ENCODE measurements at places on chromosomes 16 and 17.

- ATAC-seq, result no peak
Measured at GRCh38 chr17:40849723-40850122, 17.3 kb downstream of the KRT12 start.

- no peak for ATAC-seq
Measured at GRCh38 chr17:45022655-45023339, 28.6 kb downstream of the DCAKD start.

DNA sequence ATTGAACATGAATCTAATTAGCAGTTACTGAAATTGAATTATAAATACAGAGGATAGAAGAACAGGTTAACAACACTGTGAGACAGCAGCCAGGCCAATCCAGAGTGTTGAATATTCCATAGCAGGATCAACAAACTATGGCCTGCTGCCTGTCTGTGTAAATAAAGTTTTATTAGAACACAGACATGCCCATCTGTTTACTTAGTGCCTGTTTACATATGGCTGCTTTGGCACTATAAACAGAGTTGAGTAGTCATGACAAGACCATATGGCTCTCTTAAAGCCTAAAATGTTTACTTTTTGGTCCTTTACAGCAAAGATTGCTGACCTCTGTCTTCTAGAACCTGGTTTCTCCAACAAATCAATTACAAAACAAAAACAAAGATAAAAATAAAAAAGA lies 115.4 kb upstream of the CDC42EP4 start:
- no peak for ATAC-seq

DNA sequence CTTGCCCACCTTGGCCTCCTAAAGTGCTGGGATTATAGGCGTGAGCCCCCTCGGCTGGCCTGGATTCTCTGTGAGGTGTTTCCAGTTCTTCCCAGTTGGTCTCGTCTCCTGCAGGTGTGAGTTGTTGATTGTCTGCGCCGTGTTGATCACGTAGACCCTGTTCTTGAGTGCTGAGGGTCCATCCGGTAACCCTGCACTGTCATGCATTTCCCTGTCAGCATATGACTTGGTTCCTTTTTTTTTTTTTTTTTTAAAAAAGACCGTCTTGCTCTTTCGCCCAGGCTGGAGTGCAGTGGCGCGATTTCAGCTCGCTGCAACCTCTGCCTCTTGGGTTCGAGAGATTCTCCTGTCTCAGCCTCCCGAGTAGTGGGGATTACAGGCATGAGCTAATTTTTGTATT lies 17.3 kb downstream of the MGRN1 start:
- ATAC-seq, result no peak

- no peak for ATAC-seq
Measured at GRCh38 chr16:88777471-88778270, 7.3 kb downstream of the PIEZO1 start.

GRCh38 chr17:7816926-7817642 lies 16.9 kb upstream of the KDM6B start:
- no peak for ATAC-seq

- no peak for ATAC-seq
Measured at GRCh38 chr17:32709562-32709961, 167.4 kb downstream of the MYO1D start.

- ATAC-seq, result no peak
Measured at GRCh38 chr16:54080524-54081008, 206.0 kb downstream of the IRX3 start.

- no peak for ATAC-seq
Measured at GRCh38 chr16:68445458-68445857, 2.9 kb downstream of the SMPD3 start.

- no peak for ATAC-seq
Measured at GRCh38 chr17:64378890-64379354, 11.7 kb downstream of the PECAM1 start.

GRCh38 chr16:3580251-3580651 lies 3.0 kb upstream of the NLRC3 start:
- no peak for ATAC-seq

- no peak for ATAC-seq
Measured at GRCh38 chr17:78357672-78358537, 2.0 kb downstream of the SOCS3 start.

GRCh38 chr17:65017207-65017774 lies 39.2 kb downstream of the GNA13 start:
- no peak for ATAC-seq

- no peak for ATAC-seq
Measured at GRCh38 chr16:66491716-66492064, 58.2 kb downstream of the TK2 start.

DNA sequence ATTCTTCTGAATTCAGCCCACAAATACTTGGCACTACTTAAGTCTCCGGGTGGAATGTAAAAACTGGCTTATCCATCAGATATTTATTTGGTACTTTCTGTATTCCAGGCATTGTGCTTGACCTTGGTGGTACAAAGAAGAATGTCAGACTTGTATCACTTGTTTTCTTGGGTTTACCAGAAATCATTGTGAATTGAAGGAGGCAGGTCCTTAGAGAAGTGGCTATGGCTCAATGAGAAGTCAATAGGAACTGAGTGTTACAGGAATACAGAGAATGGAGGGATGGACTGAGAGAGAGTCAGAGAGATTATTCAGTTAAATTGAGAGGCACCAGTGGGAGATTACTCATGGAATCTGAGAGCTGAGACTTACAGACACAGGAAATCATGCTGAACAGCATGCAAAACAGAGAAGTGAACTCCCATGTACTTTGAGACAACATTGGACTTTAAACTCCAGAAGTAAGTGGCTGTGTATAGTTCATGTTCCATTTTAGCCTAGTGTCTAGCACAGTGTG lies 704.1 kb downstream of the CDH11 start:
- ATAC-seq, result no peak

DNA sequence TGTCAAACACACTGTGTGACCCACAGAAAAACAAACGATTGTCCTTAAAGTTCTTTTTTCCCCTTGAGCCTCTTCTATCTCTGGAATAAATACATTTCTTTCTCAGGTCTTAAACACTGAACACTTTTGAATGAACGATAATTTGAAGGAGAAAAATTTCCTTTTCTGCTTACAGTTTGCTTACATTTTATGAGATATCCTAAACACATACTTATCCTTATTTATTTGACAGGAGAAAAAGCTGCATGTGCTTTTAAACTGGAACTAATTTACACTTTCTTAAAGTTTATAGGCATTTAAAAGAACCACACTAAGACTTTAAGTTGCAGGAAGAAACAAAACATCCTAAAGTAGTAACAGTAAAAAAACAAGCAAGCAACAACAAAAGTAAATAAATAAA lies 4.7 kb upstream of the IGF2BP1 start:
- no peak for ATAC-seq

DNA sequence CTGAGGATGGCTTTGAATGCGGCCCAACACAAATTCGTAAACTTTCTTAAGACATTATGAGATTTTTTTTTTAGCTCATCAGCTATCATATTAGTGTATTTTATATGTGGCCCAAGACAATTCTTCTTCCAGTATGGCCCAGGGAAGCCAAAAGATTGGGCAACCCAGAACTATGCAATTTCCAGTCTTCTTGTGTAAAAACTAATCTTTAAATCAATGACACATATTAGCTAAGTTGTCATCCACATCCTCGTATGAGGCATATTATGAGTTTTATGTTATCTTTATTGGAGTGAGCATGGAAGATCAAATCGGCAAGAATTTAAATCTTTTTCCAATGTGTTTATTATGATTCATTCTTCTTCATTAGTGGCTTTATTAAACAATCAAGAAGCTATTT lies 198.6 kb upstream of the HSBP1 start:
- ATAC-seq, result no peak

All from activated T-helper 17 cell treated with anti-CD3 and anti-CD28 coated beads, Interleukin-2, amount 50 U/mL, for 72 hours (primary cell).